ENCODE measurements at places on chromosomes 4 and X. TPM values are rescaled to one million over a fixed set of nuclear protein-coding genes. Genes with fewer than 3 reads are reported as not detected.
A peak's percentile ranks its signal among the peaks of the same experiment; 100 is the strongest.

Gene SSX3
- not detected for total RNA-seq

Gene ARL9
- total RNA-seq = 0.47 TPM

Gene ZGRF1
- 6.1 TPM for total RNA-seq

- DNase-seq = no peak
These were observed 26.7 kb upstream of the CLDN34 start for GRCh38 chrX:9940421-9940820.

- no peak for DNase-seq
These were observed 47.2 kb upstream of the RPS6KA3 start for GRCh38 chrX:20313899-20314298.

DNA sequence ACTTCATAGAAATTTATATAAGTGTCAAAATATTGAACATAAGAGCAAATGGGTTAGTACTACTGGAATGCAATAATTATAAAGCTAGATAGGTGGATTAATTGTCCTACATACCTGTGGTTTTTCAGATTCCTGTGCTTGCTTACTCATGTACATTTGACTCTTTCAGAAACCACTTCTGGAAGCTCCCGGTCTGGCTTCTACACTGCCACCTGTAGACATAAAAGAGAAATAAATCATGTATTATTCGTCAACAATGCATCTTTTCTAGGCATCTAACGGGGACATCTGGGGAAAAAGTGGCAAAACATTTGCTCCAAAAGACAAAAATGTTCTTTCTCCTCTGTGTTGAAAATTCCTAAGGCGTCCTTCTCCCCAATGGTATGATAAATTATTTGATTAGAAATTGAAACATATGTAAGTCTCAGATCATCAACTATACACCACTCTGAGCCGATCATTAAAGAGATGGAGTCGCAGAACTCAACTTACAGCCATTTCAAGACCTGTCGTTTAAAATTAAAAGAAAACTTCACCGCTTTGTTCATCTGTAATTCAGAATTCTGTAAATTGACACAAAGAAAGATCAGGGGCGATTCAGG is 648.7 kb upstream of the DIPK2B start:
- no peak for DNase-seq

- peak; percentile 46 for DNase-seq
These were observed 112.8 kb upstream of the ATXN3L start for GRCh38 chrX:13432414-13433297.

DNA sequence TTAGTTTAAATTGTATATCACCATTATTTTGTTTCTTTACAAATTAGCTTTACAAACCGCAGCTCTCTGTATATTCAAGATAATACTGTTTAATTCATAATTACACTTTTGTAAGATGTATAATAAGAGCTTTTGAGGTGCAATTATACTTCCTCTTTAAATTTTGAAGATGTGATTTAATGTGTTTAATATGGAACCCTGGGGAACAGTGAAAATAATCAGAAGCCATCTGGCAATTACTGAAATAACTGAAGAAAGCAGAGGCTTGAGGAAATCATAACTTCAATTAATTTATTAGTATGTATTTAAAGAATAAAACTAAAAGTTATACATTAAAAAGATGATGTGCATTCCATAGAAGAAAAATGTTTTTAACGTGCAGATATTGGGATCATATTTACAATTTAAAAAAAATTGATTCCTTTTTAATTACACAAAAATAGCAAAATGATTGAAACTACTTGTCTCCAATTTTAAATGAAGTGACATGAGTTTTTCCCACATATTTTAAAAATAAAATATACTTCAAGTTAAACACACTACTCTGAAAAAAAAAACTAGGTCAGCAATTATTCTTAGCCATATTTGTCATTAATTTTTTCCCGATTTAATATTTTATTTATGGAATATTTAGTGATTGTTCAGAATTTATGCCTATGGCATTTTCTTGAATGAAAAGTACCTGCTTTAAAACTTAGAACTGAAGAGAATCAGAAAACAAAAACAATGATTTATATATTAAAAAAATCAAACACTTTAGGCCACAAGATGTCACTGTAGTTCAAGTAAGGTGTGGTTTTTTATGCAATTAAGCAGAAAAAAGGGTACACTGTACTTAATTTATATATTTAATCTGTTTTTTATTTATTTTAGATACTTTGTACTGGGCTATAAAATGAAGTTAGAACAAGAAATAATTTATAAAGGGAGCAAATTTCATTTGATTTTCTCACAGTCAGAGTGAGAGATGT is 942.7 kb upstream of the NDST4 start:
- no peak for DNase-seq

DNA sequence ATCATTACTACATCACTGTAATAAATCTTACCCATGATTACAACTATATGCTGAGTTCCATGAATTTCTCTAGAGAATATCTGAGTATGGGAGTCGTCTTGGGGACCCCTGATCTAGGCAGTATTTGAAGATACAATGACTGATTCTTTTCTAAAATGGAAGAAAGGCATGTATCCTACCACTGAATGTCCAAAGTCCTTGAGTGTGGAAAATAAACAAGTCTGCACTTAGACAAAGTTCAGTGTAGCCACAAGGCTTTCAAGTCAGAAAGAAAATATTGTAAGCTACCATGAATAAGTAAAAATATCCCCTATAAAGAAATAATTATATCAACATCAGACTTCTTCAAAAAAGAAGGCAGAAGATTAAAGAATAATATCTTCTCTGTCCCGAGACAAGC is 42.4 kb downstream of the ZNF674 start:
- no peak for DNase-seq

Gene GAGE12E
- total RNA-seq = not detected

DNA sequence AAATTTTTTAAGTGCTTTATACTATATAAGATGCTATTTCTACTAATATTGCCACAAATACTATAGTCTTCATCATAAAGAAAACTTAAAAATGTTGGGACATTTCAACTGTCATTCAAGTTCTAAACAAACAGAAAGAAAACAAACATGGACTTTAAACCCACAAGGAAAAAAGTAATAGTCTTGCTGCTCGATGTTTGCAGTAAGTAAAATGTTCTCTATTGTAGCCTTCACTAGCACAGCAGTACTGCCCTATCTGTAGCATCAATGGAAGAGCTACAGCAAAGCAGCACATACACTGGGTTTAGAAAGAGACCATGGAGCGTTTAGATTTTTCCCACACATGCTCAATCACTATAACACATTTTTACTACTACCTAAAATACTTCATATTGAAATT is 146.8 kb downstream of the KLHL13 start:
- DNase-seq = no peak

Gene STAP1
- total RNA-seq = not detected

DNA sequence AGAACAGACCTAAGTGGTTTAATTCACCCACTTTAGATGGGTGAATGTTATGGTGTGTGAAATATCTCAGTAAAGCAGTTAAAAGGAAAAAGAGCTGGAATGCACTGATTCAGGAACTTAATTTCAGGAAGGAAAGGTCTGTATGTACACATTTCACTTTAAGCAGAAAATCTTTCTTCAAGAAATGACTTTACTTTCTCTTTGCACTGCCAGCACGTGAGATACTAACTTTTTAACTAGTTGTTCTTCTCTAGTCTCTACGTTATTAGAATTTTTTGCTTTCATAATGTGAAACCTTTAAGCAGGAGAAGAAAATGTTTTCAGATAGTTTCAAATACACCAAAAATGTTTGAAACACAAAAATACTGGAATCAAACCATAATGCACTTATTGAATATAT is 18.8 kb downstream of the C4orf46 start:
- DNase-seq = no peak

DNA sequence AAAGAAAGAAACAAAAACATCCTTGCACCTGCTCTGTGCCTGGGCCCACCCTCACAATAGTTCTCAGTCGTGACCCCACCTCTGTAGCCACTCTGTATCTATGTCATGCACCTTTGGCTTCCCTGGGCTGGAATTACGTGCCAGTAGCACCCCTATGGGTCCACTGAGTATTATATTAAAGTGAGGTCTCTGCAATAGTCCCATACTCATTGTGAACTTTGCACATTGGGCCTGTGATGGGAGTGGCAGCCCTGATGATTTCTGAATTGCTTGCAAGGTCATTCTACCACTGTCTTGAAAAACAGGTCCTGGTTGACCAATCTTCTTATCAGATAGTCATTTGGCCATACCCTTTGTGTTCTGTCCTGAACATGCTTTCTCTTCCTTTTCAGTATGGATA is 1012.1 kb downstream of the RAB28 start:
- DNase-seq = no peak

GRCh38 chrX:40298572-40299479 is 201.1 kb upstream of the BCOR start:
- DNase-seq = peak; percentile 39

DNA sequence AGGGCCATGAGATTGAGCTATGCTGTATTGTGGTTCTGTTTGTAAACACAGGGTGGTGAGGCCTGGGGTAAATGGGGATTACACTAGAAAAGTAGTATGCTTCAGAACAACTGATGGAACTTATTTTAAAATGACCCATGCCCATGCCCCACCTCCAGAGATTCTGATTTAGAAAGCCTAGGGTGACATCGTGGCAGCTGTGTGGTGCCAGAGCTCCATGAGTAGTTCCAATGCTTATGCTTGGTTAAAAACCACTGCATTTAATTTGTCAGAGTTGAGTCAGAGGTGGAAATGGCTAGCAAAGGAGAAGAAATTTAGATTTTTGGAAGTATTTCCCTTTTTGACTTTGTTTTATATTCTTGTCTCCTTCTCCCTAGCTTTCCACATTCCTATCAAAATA is 63.4 kb upstream of the PDE5A start:
- DNase-seq = no peak

Gene ITIH6
- not detected for total RNA-seq

Gene PNMA6A
- 11.4 TPM for total RNA-seq

DNA sequence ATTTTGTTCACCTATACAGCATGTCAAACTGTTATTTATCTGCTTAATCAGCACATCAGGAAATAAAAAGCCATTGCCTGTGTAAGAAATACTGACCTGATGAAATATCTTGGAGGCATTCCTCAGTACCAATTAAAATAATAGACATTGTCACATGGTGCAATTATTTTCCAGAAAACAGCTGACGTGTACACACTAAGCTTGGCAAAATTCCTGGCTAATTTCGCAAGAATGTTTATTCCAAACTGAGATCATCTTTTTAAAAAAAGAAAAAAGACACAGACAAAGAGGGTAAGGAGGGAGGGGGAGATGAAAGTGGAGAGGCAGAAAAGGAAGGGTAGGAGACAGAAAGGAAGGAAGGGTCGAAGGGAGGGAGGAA is 61.9 kb upstream of the NFKB1 start:
- DNase-seq = peak; percentile 13

Gene TENM3
- 5.7 TPM for total RNA-seq
